ENCODE measurements at places on chromosomes 13 and 19.
A peak's percentile ranks its signal among the peaks of the same experiment; 100 is the strongest.

- peak; percentile 10 for DNase-seq
These were observed 7.9 kb downstream of the ZIC2 start for GRCh38 chr13:99989276-99990125.

- no peak for DNase-seq
These were observed 1190.4 kb downstream of the UQCRFS1 start for GRCh38 chr19:28022506-28022905.

DNA sequence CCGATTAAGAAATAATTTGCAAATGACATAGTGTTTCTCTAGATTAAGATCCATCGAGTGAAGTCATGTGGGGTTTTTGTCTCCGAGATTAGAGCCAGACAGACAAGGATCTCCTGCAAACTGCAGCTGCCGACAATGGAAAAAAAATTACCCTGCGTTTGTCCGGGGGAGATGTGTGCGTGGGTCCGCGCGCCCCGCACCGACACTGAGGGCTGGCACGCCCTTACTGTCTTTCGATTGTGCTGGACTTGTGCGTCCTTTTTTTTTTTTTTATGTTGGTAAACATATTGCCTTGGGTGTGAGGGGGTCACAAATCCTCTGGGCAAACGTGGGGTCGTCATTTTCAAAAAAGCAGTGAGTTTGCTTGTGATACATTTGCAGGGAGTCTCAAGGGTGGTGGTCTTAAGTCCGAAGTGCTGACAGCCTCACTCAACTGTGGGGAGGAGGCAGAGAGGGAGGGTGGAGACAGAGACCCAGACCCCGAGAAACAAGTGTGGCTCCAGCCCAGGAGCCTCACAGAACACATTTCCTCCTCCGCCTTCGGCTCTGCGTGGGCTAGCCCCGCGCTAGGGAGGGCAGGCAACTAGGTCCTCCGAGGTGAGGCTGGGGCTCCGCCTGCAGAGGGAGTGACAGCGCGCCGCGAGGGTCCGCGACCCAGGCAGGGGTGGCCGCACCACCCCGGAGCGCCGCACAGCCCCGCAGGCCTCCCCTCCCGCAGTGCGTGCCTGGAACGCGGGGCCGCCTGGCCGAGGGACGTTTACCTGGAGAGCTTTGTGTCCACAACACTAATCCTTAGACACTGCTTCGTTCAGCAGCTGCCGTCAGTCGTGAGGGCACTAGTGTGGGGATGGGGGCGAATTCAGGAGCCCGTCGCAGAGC, 11.7 kb upstream of the SOX1 start:
- DNase-seq = no peak

- no peak for DNase-seq
These were observed 24.3 kb downstream of the RCBTB1 start for GRCh38 chr13:49561062-49561410.

GRCh38 chr13:99426426-99426825, 74.8 kb upstream of the TM9SF2 start:
- no peak for DNase-seq

GRCh38 chr13:66775196-66775595, 454.9 kb downstream of the PCDH9 start:
- no peak for DNase-seq

DNA sequence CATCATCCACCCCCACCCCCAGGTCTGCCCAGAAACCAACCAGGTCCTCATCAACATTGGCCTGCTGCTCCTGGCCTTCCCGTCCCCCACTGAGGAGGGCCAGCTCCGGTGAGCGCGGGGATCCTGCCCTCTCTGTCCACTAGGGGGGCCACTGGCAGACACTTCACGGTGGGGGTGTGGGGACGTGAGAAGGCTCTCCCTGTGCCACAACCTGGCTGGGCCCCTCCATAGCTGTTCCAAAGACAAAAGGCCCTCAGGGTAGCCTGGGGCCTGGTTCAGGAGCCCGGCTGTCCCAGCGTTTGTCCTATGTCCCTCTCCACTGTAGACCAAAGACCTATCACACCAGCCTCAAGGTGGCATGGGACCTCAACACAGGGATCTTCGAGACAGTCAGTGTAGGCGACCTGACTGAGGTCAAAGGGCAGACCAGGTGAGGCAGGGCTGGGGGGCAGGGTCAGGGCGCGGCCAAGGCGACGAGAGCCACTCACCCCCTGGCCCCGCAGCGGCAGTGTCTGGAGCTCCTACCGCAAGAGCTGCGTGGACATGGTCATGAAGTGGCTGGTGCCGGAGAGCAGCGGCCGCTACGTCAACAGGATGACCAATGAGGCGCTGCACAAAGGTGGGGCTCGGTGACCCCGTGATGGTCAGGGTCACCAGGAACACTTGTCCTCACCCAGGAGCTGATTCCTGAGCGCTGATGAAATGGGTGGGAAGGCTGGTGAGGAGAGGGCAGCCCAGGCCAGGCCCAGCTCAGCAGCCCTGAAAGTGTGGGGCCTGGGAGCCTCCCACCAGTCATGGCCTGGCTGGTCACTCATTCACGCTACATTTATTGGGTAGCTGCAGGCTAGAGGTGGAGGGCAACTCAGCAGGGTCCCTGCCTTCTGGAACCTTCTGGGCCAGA, 7.9 kb downstream of the DCAF15 start:
- peak; percentile 50 for DNase-seq

DNA sequence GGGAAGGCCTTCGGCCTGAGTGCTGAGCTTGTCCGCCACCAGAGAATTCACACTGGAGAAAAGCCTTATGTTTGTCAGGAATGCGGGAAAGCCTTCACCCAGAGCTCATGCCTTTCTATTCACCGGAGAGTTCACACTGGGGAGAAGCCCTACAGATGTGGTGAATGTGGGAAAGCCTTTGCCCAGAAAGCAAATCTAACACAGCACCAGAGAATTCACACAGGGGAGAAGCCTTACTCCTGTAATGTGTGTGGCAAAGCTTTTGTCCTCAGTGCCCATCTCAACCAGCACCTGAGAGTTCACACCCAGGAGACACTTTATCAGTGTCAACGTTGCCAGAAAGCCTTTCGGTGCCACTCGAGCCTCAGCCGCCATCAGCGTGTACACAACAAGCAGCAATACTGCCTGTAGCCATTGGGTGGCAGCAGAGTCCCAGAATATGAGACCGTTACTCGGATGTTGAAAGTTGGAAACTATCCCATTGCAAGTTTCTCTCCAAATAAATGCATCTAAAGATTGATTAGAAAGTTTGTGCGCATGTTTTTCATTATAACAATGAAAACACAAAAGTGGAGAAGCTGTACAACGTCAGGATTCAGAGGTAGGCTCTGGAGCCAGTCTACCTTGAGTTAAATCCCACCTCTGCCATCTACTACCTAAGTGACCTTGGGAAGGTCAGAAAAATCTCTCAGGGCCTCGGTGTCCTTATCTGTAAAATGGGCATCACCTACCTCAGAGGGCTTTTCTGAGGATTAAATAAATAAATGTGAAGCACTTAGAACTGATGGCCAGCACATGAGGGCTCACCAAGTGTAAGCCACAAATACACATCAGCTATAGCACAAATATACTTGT, 21.1 kb downstream of the ZNF473 start:
- DNase-seq = peak; percentile 68

GRCh38 chr19:56689198-56689597, 17.6 kb upstream of the ZNF835 start:
- peak; percentile 51 for DNase-seq

GRCh38 chr19:2308114-2308556, at the start of gene LINGO3:
TSS of gene LINGO3 (minus strand) at chr19:2308154. CDS start at chr19:2291776, 16,378 bp downstream.
- DNase-seq = peak; percentile 33

GRCh38 chr13:31160857-31161556, 697 bp downstream of the HSPH1 start:
- peak; percentile 79 for DNase-seq

Data from common myeloid progenitor, CD34-positive (primary cell).